Large intestine (tissue), 12 donors: ENCODE measurements at places on chromosomes 7 and 10.
A peak's percentile ranks its signal among the peaks of the same experiment; 100 is the strongest.

- no peak for DNase-seq
These were observed 35.1 kb downstream of the CH25H start for GRCh38 chr10:89171996-89172395.

- DNase-seq = no peak
These were observed 96.9 kb upstream of the CCDC71L start for GRCh38 chr7:106757846-106758245.

DNA sequence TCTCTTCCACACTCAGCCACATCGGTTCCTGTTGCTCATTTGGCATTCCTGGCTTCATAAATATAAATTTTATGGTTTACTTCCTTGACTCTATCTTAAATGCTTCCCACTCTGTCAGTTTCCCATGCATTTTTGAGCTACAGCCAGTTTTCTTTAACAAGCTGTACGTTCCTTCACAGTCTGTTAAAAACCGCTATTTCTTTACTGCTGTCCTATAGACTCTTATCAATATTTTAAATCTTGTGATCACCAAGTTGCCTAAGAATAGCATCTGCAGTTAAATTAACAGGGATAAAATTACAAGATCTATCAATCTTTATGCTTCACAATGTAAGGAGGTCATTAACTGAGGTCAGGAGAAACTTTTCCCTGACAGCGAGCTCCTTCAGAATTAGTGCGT is 103.1 kb upstream of the RHOBTB1 start:
- DNase-seq = no peak

GRCh38 chr10:75388082-75388481 is 13.5 kb downstream of the ZNF503 start:
- DNase-seq = no peak

DNA sequence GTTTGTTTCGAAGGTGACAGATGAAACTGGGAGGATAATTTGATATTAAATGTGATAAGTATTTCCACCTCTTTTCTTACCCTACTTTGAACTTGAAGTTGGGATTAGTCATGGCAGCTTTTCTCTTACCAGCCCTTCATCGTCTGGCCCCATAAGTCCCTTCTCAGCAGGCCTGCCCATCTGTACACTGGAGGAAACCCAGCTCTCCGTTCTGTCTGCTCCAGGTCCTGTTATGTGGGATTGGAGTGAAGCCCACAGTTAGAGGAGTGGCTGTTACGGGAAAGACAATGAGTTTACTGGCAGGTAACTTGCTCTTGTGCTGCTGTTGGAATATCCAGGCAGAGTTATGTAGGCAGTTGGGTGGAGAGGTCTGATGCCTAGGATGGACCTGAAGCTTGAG is 127.3 kb downstream of the CAMK1D start:
- DNase-seq = no peak

- no peak for DNase-seq
These were observed 126.6 kb upstream of the GNAI1 start for GRCh38 chr7:80008039-80008438.

DNA sequence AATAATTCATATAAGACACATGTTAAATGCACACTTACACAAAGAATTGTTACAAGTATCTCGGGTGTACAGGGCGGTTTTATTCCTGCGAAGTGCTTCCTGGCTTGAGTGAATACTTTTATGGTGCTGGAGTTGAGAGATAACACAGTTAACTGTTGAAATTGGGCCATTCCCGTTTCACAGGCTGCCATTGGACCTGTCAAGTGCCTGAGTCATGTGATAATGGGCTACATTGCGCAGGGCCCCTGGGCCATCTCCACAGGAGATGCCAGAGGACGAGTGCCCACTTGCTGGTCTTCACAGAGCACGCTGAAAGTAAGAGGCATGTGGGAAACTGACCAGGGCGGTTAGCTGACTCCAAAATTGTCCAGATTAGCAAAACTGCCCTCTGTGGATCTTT is 4.8 kb downstream of the FBH1 start:
- no peak for DNase-seq

DNA sequence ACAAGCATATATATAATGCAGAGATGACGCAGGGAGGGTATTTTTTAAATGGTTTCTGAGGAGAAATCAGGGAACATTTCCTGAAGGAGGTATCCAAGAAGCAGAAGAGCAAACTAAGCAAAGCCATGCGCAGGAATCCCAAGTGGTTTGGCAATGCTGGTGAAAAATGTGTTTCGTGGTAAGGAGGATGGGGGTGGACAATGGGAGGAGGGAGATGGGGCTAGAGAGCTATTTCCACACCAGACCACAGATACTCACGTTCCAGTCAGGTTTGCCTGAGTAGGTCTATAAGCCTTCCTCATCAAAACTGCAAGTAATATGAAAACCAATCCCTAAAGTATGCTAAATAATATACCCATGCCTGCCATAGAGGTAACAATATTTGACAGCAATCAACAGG is 223.7 kb upstream of the MKLN1 start:
- DNase-seq = no peak

- DNase-seq = peak; percentile 70
These were observed 697 bp upstream of the SNX13 start for GRCh38 chr7:17940951-17941431.
